ENCODE measurements at places on chromosomes 5 and 9.

DNA sequence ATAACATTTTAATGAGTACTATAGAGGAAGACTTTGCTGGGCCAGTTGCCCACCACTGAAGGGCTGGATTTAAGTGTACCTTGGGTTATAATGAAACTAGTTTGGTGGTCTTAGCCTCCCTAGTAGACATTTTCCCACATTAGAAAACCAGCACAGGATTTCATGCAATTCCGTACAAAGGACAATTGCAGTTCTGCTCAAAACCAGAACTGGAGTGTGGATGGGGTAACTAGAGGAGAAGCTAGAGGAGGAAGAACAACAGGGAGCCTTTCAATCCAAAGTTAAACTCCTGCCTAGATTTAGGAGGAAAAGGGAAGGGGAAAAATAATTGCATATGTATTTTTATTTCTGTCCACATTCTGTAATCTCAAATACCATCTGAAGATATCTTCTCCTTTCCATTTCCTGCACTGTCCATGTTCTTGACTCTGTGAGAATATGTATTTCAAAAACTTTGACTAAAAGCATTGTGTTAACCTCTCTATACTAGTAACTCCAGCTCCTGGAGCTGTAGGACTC is 97.5 kb upstream of the SSBP2 start:
- DNase-seq, result peak; percentile 43

- no peak for DNase-seq
These were observed 80.4 kb downstream of the LIX1 start for GRCh38 chr5:97062046-97062445.

DNA sequence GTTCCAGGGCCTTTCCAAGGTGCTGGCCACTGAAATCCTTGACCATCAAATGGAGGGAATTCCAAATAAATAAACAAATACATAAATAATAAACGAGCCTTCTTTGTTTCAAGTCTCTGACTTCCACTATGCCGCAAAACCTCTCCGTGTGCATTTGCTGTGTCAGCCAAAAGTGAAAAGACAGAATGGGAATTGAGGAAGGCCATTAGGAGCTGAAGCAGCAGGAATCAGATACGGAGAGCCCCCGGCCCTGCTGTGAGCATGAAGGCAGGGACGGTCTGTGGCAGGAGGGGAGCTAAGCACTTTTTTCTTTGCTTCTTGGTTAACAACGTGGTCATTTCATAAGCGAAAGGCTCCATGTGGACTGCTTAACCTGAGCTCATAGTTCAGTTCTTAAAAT is 26.1 kb downstream of the PLPPR1 start:
- DNase-seq, result no peak

DNA sequence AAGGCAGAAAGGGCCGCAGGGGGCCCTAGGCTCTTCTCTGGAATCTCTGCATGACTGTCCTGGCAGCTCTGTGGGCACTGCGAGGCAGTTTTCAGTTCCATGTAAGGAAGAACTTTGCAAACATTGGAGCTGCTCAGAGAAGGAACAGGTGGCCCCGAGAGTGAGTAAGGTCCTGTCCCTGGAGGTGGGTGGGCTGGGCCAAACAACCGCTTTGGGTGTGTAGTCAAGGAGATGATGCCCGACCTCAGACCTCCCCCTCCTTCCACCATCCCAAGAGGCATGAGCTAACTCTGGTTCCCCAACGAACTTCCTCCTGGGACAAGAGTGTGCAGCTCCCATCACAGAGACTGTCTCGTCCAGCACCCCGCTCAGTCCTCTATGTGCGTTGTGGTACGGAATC is 20.5 kb downstream of the CSF1R start:
- no peak for DNase-seq

DNA sequence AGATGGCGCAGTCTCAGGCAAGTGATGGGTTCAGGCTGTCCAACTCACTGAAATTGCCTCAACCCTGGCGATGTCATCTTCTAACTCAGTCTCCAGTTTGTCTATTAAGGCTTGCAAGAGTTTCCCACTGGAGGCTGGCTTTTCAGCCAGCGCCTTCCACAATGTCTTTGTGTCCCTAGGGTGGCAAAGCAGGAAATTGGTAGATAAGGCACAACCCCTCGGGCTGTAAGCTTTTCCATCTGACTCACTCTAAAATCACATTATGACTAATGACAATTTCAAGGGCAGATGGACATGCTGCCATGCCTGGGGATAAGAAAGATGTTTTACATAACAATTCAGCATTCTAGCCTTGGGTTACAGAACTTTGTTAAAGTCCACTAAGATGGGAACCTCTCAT is 61.9 kb downstream of the MROH2B start:
- DNase-seq, result no peak

GRCh38 chr5:13250464-13251291 is 693.8 kb downstream of the DNAH5 start:
- no peak for DNase-seq

DNA sequence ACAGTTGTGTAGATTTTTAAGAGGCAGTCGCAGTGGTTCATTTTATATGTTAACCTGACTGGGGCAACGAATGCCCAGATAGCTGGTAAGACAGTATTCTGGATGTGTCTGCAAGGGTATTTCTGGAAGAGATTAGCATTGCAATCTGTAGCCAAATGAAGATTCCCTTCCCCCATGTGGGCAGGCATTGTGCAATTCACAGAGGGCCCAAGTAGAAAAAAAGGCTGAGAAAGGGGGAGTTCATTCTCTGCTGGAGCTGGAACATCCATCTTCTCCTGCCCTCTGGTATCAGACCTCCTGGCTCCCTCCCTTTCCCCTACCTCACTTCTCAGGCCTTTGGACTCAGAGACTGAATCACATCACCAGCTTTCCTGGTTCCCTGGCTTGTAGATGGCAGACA is 70.6 kb downstream of the TENT4A start:
- peak; percentile 7 for DNase-seq

DNA sequence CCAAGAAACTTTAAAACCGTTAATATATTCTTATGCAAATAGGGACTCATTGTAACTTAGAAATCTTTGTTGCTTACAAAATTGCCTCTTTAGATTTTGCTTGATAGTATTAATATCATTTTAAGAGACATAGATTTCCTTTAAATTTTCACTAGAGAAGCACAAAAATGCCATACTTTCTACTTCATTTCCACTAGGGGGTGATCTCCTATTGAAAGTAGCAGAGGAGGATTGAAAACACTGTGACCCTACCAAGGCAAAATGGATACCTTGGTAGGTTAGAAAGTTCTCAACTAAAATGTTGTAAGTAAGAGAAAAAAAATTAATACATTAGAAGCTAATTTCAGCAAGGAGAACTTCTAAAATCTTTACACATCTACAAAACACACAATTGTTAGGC is 204.9 kb downstream of the CHSY3 start:
- DNase-seq, result peak; percentile 63

DNA sequence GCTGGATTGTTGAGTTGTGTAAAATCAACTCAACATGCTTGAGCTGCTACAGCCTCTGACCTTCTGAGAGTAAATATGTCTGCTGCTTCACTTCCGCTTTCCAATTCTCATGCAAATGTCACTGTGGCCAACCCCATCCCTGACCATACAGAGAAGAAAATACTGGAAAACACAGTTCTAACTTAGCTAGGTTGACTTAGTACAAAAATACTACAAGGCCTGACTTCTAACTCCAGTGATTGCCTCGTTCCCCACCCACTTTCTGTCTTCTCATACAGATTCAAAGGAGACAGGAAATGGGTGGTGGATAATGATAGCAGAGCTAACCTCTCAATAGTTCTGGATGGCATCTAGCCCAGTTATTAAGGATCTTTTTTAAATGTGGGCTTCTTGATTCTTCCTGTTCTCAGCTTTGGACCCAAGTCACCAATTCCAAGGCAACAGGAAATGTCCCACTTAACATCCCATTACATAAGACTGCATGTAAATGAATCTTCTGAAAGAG is 226.6 kb upstream of the SLC24A2 start:
- DNase-seq, result no peak

Measured in fibroblast of upper back skin (primary cell).